Fibroblast of pulmonary artery (primary cell): ENCODE measurements at places on chromosomes 3 and 15.

GRCh38 chr15:59595434-59595915 lies 16.1 kb upstream of the GCNT3 start:
- DNase-seq: no peak

GRCh38 chr15:77857419-77857818 lies 220.1 kb downstream of the TBC1D2B start:
- no peak for DNase-seq

DNA sequence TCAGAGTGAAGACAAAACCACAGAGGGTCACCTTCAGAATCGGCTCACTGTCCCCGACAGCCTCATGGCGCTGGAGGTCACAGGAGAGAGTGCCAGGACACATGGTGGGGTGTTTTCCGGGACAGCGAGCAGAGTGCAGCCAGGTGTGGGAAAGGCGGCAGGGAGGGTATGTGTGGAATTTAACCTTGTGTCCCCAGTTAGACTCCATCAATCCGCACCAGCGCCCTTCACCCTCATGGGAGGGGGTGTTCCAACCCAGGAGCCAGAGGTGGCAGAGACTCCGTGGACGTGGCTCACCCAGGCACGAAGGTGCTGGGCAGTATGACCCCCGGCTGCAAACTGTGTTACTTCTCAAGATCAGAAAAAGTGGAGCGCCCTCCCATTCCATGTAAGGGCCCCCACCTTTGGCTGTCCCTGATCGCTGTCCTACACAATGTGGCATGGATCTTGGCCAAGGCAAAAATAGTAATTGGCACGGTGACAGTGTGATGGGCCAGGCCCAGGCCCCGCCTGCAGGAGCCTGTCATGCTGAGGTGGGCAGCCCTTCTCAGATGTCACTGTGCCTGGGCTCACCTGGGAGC lies 190.3 kb downstream of the XXYLT1 start:
- no peak for DNase-seq

GRCh38 chr3:55558316-55558715 lies 71.2 kb upstream of the WNT5A start:
- no peak for DNase-seq

- DNase-seq: peak; percentile 33
These were observed 183.6 kb downstream of the PEX5L start for GRCh38 chr3:179853176-179853575.
